A549 treated with GW870086 at 1 μM for 4 hours (cell line): ENCODE measurements at places on chromosomes 13 and 19. TPM values are rescaled to one million over a fixed set of nuclear protein-coding genes. Genes with fewer than 3 reads are reported as not detected.

The PSENEN gene
- total RNA-seq = 260 to 334 TPM (median 276 TPM) in 5 replicates

The RXFP2 gene
- total RNA-seq = not detected in 5 replicates

The ACP7 gene
- total RNA-seq = 0.06 to 0.13 TPM (median 0.08 TPM) in 4 of 5 replicates, not detected in the other

The CYP4F11 gene
- total RNA-seq = 5.1 to 7.4 TPM (median 5.1 TPM) in 5 replicates

The TUBB4A gene
- 6.4 to 9.3 TPM (median 7.0 TPM) in 5 replicates for total RNA-seq

The ZNF208 gene
- not detected in 5 replicates for total RNA-seq

The OR7A5 gene
- total RNA-seq = not detected in 5 replicates

The KL gene
- 0.05 to 0.09 TPM (median 0.06 TPM) in 5 replicates for total RNA-seq
